ENCODE measurements at places on chromosomes 6 and 20.

- DNase-seq: no peak
Observed at GRCh38 chr6:39653612-39654011, 71.6 kb downstream of the KIF6 start.

DNA sequence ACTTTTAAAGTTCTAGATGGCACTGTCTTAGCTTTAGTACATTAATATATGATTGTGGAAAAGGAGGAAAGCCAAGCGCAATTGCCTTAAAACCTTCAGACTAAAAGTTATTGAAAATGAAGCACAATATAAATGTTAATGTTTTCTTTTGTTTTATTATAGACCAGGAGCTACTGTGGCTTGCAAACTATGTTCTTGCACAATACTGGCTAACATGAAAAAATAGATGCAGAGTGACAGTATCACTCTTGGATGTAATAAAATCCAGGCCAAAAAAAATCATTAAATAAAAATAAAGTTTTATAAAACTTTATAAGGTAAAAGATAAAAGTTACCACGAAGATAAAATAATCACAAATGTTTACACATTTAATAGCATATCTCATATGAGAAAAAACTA lies 18.3 kb upstream of the PLN start:
- DNase-seq: no peak

DNA sequence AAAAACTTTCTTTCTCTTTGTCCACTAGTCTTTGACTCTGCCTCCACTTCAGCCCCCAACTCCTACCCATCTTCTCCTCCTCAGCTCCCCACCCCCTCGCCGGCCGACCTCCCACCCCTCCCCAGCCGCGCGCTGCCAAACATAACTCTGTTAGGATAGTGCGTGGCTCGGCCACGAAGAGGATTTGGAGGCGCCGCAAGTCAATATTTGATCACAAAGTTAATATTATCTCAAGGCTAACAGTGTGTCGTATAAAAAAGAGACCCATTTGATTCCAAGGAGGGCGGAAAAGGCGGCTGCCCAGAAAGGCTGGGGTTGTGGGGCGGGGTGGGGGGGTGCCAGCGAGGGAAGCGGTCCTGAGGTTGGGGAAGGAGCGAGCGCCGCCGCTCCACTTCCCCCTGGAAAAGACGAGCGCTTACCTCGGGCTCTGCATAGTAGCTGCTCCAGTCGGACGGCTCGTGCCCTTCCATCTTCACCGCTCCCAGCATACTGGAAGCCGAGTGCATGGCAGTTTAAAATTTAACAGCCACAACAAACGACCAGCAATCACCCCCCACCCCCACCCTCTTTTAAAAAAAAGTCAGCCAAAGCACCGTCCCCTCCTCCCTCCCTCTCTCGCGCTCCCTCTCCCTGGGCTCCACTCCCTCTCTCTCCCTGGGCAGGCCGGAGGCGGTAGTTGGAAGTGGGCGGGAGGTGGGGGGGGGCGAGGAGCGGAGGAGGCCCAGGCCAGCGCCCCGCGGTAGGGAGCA lies 425 bp downstream of the FOXA2 start:
- peak; percentile 96 for DNase-seq

GRCh38 chr6:141977782-141978181 lies 154.9 kb upstream of the GJE1 start:
- no peak for DNase-seq

DNA sequence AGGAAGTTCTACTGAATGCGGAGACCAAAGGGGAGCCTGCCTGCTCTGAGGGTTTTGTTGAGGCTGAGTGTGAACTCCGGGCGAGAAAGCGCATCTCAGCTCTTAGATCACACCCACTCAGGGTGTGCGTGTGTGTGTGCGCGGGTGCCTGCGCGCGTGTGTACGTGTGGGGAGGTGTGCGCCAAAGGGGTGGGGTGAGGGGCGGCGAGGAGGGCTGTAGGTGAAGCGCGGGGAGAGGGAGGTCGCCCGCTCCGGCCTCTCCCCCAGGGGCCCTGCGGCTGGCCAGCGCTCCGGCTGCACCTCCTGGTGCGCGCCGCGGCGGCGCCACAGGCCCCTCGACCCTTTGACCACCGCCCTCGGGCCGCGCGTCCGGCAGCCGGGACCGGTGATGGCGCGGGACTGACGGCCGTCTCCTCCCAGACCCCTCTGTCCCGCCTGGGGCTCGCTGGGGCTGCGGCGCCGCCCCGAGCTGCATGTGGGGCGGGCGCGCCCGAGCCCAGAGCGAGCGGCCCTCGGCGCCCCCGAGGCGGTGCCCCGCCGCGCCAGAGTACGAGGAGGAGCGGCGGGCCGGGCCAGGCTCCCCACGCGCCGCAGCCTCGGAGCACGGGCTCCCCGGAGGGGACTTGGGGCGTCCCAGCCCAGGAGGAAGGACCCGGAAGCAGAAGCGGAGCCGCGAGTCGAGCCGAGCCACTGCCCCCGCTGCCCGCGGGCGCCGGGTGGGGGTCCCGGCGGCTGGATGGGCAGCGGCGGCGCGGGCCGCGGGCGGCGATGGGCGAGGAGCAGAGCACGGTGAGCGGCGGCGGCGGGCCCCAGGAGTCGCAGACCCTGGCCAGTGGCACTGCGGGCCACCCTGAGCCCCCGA lies at the start of gene RNF217:
TSS of gene RNF217 (plus strand) at position 661 of the 862 bp plus-strand sequence. CDS start at position 769, 108 bp downstream.
- DNase-seq: peak; percentile 55

GRCh38 chr20:14478126-14478525 lies 140.7 kb upstream of the FLRT3 start:
- DNase-seq: no peak

DNA sequence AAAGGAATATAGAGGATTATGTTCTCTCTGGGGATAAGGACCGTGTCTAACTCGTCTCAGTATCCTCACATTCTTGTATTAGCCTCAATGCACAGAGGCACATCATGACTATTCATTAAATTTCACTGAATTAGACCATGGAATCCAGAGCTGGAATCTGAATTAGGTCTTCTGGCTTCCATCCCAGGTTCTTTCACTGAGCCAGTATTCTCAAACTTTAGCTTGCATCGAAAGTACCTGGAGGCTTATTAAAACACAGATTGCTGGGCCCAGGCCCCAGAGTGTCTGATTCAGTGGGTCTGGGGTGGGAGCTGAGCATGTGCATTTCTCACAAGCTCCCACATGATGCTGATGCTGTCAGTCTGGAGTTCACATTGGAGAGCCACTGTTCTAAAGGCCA lies 142.0 kb downstream of the UST start:
- DNase-seq: no peak

GRCh38 chr6:39314273-39314795 lies at the start of gene KCNK17:
Gene KCNK17, minus strand, starts transcription at chr6:39314419. Its CDS starts 99 bp downstream, at chr6:39314320.
- DNase-seq: no peak

DNA sequence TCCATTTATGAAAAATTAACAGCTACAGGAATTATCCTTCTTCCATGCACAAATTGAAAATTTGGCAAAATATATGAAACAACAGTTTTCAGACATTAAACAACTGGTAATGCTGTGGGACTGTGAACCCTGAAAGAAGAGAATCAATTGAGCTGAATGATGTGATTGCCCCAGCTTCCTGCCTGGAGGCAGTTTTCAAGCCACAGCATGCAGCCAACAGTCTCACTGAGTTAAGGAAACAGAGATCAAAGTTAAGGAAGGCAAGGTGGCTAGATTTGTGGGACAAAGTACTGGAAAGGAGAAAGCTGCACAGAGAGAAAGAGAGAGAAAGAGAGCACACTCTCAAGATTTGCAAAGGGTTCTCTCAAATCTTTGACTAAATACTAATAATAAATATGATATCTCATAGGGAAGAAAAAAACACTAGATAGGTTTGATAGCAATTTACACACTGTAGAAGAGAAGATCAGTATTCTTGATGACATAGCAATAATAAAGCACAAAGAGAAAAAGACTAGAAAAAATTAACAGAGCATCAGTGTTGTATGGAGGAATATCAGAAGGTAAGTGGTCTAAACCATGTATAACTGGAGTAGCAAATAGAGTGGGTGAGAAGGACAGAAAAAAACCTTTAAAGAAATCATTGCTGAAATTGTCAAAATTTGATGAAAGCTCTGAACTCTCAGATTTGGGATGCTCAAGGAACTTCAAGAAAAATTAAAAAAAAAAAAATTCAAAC lies 70.1 kb upstream of the CNKSR3 start:
- DNase-seq: no peak

DNA sequence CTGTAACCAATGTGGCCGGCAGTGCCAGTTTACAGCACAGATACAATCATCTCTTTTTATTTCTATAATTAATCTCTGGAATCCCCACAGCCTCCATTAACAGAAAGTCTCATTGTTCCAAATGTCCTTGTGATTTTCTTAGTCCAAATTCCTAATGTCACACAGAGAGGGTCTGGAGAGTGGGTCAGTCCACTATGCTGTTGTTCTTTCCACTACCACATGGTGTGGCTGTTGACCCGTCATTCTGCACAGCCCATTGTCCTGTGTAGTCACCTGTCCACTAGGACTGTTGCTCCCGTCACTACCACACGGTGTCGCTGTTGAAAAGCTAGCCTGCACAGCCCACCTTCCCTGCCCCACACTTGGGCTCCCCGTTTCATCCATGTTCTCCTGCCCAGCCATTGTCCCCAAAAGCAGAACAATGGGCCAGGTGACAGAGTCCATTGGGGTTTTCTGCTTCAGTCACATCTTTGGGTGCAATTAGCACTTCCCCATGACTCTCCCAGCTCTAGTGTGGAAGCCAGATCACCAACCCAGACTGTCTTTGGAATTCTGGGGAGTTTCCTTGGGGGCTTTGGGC lies 8.6 kb upstream of the LBP start:
- peak; percentile 35 for DNase-seq

DNA sequence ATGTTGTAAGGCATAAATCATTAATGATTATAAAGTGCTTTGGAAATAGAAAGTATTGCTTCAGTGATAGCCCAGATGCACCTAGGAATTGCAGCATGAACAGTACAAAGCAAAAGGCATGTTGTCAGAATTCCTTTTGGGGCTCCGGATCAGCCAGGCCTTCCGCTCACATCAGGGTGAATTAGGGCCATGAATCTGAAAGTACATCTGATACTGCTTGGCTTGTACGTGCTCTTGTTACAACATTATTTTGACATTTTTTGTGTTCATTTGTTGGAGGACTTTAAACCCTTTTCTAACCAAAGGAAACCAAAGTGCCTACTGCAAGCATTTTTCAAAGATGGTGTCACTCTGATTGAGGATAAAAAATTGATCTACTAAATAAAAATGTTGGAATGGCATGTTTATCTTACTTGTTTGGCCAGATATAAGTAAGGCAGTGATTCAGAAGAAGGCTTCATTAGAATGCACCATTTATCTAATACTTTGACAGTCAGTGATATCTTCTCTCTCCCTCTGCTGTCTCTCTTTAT lies 1005.6 kb upstream of the FLRT3 start:
- no peak for DNase-seq

All from stomach (tissue), 19 donors.